Ureter (tissue), 1 donor: ENCODE measurements at places on chromosomes 3 and 15. TPM values are rescaled to one million over a fixed set of nuclear protein-coding genes. Genes with fewer than 3 reads are reported as not detected.

Gene CACNA1D
- total RNA-seq = 84.4 TPM

Gene EFHB
- not detected for total RNA-seq

Gene SLC24A5
- total RNA-seq = not detected

Gene GOLGA6L10
- total RNA-seq = 4.3 TPM

- no peak for DNase-seq
Measured at GRCh38 chr15:49196856-49197255, 26.8 kb downstream of the GALK2 start.

GRCh38 chr3:123508178-123508577 lies 59.3 kb upstream of the ADCY5 start:
- no peak for DNase-seq
